ENCODE measurements at places on chromosomes 7 and 10. TPM values are rescaled to one million over a fixed set of nuclear protein-coding genes. Genes with fewer than 3 reads are reported as not detected.

GRCh38 chr7:133730360-133730759, 396.8 kb upstream of the LRGUK start:
- no peak for DNase-seq

Gene ST8SIA6
- 0.08 TPM for polyA plus RNA-seq

GRCh38 chr7:44776211-44776610, 20.3 kb upstream of the PPIA start:
- DNase-seq = no peak

DNA sequence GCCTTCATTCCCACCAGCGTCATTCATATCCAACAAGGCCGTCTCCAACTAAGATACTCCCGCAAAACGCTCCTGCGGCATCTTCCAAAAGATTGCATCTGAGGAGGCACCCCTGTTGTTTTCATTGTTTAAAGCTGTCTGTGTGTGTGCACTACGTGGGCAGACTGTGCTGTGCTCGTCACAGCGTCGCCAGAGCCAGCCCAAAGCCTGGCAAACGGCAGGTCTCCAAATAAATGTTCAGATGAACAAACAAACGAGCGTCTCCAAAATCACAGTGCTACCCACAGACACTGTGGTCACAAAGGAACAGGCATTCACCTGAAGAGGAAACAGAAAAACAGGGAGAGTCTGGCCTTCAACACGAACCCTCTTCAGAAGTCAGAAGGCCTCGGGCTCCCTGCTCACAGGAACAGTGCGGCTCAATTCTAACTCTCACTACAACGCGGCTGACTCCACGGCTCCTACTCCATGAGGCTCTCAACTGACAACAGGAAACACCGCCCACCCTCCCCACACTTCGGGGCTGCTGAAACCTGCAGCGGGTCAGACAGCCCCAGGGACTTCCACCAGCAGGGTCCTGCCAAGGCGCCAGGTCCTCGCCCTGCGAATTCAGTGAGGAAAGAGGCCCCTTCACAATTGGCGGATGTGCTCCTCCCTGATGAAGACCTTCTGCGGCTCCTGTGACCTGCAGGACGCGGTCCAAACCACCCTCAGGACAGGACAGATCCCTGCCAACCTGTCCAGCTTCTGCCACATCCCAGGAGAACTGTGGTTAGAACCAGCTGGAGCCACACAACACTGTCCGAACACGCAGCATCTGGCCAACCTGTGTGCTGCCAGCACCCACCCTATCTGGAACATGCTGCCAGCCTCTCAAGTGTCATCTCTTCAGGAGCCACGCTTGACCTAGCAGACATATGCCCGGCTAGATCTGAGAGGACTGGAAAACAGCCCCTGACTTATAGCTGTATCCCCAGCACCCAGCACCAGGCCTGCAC, 36.1 kb downstream of the MAD1L1 start:
- DNase-seq = no peak

Gene AKR1C3
- polyA plus RNA-seq = 22.8 TPM

GRCh38 chr7:81583090-81583489, 186.8 kb downstream of the HGF start:
- DNase-seq = no peak

DNA sequence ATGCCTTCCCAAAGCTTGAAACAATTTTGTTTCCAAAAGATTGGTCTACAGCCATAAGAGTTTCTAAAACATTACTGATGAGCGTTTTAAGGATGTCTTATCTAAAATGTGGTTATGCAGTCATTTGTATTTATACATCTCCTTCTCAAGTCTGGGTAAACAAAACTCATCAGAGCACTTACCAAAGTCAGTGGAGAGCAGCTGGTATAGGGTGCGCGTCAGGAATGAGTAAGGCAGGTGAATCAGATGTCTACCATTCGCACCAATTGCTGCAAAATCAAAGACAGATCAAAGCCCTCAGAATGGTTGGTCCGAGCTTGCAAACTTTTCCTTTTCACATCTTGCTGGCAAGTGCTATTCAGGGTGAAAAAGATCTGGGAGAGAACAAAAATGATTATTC, 65.6 kb upstream of the FAM171A1 start:
- no peak for DNase-seq

Gene TRIM50
- polyA plus RNA-seq = not detected
